ENCODE measurements at places on chromosomes 12 and 14.

GRCh38 chr12:26528943-26529342 lies 304.1 kb downstream of the ITPR2 start:
- no peak for DNase-seq

DNA sequence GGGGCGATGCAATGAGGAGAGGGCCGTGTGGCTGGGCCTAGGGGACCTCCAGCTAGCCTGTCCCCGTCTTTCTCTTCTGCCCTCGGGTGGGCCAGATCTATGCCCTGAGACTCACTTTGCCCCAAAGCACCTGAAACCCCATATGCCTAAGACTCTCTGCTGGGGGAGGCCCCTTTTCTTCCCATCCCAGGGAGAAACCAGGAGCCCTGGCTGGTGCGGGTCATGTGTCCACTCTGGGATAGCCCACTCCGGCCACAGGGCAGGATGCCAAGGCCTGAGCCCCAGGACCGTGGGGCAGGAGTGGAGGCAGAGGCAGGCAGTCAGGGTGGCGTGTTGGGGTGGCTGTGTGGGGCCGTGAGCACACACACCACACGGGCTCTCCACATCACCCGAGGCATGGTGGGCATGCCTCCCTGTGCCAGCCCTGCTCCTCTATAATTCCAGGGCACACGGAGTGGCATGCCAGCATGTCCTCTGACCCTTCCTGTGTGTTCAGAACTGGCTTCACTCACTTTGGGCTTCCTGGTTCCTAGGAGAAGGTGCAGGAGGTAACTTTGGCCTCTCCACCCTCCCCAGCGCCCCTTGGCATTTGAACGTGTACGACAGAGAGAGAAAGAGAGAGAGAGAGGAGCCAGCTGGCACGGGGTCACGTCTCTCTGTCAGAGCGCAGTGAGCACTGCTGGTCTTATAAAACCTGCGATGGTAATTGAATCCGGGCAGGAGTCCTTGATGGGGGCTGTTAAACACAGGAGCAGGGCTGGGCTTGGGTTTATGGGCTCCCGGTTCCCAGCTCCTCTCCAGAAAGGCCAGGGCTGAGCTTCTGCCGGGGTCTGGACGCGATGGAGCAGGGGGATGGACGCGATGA lies 144.2 kb downstream of the KIF26A start:
- no peak for DNase-seq

DNA sequence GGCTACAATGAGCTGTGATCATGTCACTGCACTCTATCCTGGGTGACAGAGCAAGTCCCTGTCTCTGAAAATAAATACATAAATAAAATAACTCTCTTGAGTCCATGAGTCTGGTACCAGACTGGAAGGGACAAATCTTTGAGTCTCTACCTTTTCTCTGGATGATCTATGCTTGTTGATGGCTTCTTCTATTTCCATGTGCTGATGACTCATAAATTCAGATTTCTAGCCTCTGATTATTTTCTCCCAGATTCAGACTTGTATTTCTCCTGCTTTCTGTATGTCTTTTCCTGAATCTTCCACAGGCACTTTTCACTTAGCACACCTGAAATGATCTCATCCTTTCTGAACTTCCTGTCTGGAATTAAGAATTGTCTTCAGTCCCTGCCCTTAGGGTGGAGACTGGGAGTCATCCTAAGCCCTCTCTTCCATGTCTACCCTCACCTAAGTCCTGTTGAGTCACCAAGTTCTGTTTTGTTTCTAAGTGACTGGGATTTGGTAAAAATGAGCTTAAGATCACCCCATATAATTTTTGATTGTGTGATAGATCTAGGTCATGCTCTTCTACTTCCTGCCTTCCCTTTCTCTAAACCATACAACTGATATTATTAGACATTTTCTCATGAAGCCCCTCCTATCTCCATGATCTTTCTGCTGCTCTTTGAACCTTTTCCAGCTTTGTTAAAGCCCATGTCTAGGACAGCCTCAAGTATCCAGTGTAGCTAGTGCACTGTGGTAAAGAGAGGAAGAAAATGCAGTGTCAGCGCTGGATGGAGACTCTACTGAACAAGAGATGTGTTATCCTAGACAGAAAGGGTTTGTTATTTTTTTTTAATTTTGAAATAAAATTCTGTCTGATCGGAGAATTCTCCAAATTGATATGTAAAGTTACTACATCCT lies 13.1 kb downstream of the AKAP6 start:
- DNase-seq, result no peak

DNA sequence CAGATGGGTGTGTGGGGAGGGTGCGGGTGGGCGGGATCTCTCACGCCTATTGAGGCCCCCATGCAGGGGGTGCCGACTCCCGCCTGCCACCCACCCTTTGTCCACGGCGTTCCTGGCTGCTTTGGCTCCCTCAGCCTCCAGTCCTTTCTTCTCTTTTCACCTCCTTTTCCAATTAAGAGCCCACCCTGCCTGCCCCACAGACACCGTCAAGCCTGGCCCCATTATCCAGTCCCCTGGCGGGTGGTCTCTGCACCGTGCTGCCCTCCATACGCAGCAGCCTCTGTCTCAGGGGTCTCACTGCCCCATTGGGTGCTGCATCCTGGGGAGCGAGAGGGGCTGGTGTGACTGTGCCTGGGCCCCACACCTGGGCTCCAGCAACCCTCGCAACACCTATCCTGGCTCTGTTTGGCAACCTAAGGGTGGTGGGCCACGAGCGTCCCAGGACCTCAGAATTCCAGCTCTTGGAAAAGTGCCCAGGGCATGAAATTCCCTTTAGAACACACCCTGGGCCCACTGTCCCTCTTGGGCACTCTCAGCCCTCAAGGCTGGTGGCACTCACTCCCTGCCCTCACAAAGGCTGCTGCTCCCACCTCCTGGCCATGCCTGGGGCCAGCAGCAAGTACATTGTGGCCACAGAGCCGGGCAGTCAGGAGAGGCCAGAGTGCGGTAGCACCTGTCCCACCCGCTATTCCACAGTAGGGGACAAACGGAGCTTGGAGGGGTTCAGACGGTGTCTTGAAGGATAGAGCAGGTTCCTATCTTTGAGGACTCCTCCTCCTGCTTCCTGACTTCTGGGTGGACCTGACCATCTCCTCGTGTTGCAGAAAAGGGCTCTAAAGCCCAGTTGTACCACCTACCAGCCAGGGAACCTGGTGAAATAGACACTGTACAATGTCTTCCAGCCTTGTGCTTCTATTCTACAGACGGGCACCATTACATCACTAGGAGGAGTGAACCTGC lies 114.1 kb downstream of the KIF26A start:
- no peak for DNase-seq

DNA sequence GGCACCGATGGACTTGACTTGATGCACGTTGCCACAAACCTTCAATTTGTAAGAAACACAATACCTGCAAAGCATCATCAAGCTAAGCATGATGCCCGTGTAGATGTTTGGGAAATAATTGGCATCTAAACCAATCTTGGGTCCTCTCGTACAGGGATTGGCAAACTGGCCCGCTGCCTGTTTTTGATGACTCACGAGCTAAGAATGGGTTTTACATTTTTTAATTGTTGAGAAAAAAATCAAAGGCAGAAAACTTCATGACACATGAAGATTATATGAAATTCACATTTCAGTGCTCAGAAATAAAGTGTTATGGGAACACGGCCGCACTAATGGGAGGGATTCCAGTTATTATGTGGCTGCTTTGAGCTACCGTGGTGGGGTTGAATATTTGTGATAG lies 10.9 kb downstream of the MTA1 start:
- DNase-seq, result no peak

- peak; percentile 20 for DNase-seq
Measured at GRCh38 chr12:120496413-120497340, 764 bp downstream of the DYNLL1 start.

- DNase-seq, result no peak
Measured at GRCh38 chr14:95664546-95664945, 21.7 kb upstream of the TCL1B start.

- DNase-seq, result no peak
Measured at GRCh38 chr12:92290886-92291285, 145.2 kb upstream of the BTG1 start.

- no peak for DNase-seq
Measured at GRCh38 chr14:74649167-74649566, 37.1 kb upstream of the LTBP2 start.

- no peak for DNase-seq
Measured at GRCh38 chr12:107921062-107921461, 146.6 kb downstream of the ASCL4 start.

GRCh38 chr12:50550530-50551223 lies 45.9 kb downstream of the DIP2B start:
- DNase-seq, result no peak

- no peak for DNase-seq
Measured at GRCh38 chr14:28102001-28102400, 664.6 kb upstream of the FOXG1 start.

- peak; percentile 76 for DNase-seq
Measured at GRCh38 chr14:102805371-102805891, 28.2 kb downstream of the TRAF3 start.

DNA sequence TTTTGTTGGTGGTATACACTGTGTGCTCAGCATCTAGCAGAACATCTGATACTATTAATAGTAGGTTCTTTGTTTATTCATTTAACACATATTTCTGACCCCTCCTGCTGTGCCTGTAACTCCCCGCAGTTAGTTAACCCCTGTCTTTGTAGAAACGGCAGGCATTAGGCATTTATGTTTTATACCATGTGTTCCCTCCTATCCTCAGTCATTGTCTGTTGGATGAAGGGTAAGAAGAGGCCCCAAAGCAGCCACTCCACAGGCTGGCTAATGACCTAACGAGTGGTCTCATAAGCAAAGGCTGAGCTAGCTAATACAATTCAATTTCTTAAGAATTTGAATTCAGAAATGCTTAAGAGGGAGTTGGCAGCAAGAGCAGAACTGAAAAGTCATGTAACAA lies 170.8 kb downstream of the TMX1 start:
- no peak for DNase-seq

DNA sequence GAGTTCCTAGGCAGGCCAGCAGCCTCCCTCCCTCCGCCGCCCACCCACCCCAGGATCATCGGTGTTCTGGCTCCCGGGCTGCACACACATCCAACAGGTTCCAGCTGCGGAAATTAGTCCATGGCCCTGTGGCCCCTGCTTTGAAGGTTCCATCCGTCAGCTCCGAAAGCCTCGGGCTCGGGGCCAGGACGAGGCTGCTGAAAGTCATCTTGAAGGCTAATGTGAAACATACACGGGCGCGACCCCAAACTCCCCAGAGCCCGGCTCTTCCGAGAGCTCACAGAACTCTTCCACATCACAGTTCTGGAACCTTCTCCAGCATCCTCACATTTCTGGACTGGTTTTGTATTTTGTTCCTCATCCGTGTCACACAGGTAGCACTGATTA lies 19.8 kb downstream of the KDM2B start:
- no peak for DNase-seq

GRCh38 chr12:113860059-113860820 lies 105.9 kb downstream of the RBM19 start:
- no peak for DNase-seq

DNA sequence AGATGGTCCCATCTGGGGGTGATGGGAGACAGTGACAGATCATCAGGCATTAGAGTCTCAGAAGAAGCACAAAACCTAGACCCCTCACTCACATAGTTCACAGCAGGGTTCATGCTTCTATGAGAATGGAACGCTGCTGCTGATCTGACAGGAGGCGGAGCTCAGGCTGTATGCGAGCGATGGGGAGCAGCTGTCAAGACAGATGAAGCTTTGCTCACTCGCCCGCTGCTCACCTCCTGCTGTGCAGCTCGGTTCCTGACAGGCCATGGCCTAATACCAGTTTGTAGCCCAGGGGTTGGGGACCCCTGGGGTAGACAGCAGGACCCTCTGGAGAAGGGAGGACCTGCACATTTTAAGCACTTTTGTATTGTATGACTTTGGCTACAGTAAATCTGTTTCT lies 111.2 kb downstream of the LGMN start:
- no peak for DNase-seq

DNA sequence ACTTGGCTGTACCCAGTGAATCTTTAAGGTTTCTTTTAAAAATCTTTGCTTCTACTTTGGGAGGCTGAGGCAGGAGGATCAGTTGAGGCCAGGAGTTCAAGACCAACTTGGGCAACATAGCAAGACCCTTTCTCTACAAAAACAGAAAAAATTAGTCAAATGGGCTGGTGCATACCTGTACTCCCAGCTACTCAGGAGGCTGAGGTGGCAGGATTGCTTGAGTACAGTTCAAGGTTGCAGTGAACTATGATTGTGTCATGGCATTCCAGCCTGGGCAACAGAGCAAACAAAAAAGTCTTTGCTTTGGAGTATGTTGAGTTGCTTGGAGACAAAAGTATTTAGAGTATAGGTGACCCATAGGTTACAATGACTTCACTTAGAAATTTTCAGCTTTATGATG lies 6.2 kb upstream of the DDX55 start:
- no peak for DNase-seq

DNA sequence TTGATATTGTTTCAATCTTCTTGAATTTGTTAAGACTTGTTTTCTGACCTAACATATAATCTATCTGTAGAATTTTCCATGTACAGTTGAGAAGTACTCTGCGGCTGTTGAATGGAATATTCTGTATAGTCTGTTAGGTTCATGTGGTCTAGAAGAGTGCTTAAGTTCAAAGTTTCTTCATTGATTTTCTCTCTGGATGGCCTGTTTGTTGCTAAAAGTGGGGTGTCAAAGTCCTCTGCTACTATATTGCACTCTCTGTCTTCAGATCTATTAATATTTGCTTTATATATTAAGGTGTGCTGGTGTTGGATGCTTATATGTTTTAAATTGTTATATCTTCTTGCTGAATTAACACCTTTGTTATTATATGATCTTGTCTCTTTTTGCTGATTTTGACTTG lies 290.9 kb upstream of the STXBP6 start:
- DNase-seq, result no peak

- DNase-seq, result no peak
Measured at GRCh38 chr12:15540469-15540872, 218.2 kb downstream of the PTPRO start.

DNA sequence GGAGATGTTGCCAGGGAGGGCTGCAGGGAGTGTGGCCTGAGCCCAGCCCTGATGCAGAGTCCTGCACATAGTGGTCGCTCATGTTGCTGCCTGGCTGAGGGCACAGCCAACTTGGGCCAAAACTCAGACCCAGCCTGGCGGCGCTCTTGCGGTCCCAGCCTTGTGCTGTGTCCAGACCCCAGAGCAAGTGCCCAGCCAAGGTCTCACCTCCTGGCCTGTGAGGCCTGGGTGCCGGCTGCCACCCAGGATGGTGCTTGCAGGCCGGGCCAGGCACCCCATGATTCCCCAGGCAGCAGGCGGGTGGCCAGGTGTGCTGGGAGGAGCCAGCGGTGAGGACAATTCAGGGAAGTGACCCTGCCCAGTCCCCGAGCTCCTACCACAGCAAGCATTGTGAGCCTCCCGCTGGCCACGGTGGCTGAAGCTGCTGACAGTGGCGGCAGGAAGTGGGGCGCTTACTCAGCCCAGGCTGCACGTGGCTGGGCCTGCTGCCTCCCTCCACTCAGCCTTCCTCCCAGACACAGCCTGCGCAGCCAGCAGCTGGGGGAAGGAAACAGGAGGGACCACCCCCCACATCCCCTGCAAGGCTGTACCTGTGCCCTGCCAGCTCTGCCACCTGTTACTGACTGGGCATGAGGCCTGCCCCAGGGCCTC lies 17.7 kb upstream of the PGF start:
- DNase-seq, result peak; percentile 58

GRCh38 chr14:32090686-32091085 lies 13.6 kb downstream of the ARHGAP5 start:
- no peak for DNase-seq

- no peak for DNase-seq
Measured at GRCh38 chr12:86659985-86660384, 403.8 kb upstream of the MGAT4C start.
